Stimulated activated CD4-positive, alpha-beta T cell treated with anti-CD3 and anti-CD28 coated beads, TNF-alpha, amount 100 ng/mL, for 1 hour (primary cell): ENCODE measurements at places on chromosomes 6 and 20.

GRCh38 chr6:79862711-79863110 is 84.6 kb downstream of the ELOVL4 start:
- no peak for DNase-seq

- no peak for DNase-seq
These were observed 523.2 kb upstream of the JARID2 start for GRCh38 chr6:14722704-14723103.

- no peak for DNase-seq
These were observed 63.6 kb downstream of the SSR1 start for GRCh38 chr6:7249391-7249790.

GRCh38 chr20:63791497-63792156 is 39.4 kb downstream of the ZBTB46 start:
- DNase-seq, result no peak

- no peak for DNase-seq
These were observed 979 bp downstream of the ZNF133 start for GRCh38 chr20:18289306-18289705.

GRCh38 chr6:25242567-25242966 is 36.6 kb upstream of the CARMIL1 start:
- no peak for DNase-seq

- no peak for DNase-seq
These were observed 546.1 kb upstream of the MAN1A1 start for GRCh38 chr6:119895626-119896025.

DNA sequence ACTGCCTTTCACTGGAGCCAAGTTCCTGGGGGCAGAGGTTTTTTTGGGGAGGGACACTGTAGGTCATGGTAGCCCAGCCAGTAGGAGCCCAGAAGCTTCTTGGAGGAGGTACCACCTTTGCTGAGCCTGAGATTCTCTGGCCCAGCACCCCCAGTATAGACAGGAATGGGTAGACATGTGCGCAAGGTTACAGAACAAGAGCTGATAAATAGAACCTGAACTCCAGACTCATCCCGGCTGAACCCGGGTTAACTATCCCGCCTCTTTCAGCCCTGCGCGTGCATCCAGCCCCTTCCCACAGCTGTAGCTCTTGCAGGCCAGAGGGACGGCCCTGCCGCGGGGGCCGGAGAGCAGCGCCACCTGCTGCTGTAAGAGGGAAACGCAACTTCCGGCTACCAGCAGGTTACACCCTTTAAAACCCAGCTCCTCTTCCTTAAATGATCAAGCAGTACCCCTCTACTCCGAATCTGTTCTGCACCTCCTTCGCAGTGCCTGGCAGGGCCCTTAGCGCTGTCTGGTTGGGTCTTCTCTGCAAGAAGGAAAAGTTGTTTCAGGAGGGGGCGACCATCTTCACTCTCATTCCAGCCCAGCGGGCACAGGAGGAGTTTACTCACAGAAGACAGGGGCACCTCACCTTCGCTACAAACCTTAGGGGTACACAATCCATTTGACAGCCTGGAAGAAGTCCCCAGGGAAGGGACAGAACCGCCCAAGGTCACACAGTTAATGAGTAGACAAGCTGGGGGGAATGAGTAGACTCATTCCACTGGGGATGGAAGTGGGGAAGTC is 7.5 kb downstream of the SRXN1 start:
- DNase-seq, result peak; percentile 26

DNA sequence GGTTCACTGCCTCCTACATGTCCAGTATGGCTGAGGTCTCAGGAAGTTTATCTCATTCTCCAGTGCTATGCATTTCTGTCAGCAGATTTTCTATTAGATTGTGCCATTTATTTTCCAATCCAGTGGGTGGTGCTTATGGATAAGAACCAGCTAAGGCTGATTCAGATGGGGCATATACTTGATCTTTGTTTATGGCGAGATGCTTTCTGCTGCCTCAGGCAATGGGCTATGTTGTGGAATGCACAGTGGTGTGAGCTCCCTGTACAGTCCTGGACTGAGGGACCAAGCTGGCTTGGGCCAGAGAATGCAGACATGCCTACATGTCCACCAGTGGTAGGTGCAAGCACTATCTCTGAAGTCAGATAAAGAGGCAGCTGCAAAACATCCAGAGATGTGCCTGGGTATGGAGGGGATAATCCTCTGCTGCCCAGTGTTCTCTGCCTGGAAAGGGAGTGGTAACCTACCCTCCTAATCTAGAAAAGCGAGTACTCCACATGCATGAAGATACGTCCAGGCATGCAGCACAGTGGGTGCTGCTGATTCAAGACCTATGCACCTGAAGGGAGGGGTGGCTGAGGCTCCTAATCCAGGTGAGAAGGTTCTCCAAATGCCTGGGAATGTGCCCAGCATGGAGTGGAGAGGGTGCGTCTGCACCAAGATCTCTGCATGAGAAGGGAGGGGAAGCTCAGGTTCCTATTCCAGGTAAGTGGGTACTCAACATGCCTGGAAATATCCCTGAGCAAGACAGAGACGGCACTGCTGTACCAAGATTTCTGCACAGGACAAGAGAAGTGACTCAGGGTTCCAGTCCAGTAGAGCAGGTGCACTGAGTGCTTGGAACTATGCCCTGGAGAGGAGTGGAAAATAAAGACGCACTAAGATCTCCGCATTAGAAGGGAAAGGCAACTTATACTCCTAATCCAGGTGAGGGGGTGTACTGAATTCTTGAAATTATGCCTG is 9.4 kb downstream of the CST4 start:
- DNase-seq, result no peak

DNA sequence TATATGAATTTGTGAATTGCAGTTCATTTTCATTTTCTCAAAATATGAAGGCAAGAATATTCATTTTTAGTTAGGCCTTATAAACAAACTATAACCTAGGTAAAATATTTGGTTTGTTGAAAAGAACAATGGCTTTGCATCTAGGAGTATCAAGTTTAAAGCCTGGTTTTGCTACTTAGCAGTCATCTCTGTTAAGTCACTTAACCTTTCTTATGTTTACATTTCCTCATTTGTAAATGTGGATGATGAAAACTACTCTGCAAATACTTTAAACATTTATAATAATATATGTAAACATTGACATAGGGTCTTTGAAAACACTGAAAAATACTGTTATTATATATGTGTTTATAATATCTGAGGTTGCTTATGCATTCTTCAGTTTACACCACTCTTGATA is 135.5 kb downstream of the CENPW start:
- DNase-seq, result no peak

DNA sequence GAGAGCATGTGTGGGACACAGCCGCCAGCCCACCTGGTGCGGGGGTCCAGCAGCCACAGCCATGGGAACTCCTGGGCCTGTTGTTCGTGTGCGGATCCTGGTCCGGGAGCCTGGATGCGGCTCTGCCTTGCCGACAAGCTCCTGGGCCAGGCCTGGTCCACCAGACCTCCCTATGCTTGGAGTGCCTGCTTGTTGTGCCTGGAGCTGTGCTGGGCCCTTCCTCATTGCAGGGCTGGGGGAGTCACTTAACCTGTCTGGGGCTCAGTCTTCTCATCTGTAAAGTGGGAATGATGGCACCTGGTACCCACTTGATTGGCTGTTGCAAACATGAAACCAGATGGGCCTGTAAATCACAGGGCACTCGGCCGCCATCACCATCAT is 2.6 kb upstream of the OSBPL2 start:
- no peak for DNase-seq

DNA sequence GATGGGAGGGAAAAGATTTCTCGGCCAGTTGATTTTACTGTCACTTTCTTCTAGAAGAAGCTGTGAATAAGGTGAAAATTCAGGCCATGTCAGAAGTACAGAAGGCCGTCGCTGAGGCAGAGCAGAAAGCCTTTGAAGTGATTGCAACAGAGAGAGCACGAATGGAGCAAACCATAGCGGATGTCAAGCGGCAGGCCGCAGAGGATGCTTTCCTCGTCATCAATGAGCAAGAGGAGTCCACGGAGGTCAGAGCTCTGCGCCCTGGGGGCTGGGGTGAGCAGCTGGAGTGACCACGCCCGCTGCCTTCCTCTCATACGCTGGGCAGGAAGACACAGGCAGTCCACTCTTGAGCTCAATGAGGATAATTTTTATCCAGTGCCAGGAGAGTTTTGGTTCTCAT is 21.8 kb upstream of the C20orf144 start:
- DNase-seq, result no peak

DNA sequence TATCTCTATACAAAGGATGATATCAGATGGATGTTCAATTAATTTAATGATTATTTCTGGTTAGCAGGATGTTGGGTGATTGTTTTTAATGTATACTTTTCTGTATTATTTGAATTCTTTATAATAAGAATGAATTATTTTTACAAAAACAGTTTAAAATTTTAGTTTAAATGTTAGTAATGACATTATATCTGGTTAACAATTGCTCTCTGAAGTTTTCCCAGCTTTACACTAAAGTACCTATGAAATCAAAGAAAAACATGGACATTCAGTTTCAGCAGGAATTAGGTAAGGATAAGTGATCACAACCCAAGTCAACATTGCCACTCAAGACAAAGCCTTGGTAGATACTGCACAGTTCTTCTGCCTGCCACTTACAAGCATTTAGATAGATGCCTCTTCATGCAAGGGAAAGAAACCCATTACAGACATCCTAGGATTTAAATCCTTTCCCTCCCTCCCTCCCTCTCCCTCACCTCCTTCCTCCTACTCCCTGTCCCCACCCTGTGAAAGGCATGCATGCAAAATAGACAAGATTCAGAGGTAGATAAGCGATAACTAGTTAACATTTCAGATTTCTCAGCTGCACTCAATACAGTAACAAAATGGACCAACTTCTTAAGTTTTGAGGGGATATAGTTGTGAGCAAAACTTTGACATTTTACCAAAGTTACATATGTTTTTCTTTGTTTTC is 143.8 kb downstream of the STXBP5 start:
- no peak for DNase-seq

GRCh38 chr20:35660122-35660937 is 4.4 kb downstream of the CPNE1 start:
- no peak for DNase-seq

GRCh38 chr6:46954837-46955451 is 33.2 kb upstream of the ADGRF5 start:
- no peak for DNase-seq
